ENCODE measurements at places on chromosomes 13 and 19. TPM values are rescaled to one million over a fixed set of nuclear protein-coding genes. Genes with fewer than 3 reads are reported as not detected.

DNA sequence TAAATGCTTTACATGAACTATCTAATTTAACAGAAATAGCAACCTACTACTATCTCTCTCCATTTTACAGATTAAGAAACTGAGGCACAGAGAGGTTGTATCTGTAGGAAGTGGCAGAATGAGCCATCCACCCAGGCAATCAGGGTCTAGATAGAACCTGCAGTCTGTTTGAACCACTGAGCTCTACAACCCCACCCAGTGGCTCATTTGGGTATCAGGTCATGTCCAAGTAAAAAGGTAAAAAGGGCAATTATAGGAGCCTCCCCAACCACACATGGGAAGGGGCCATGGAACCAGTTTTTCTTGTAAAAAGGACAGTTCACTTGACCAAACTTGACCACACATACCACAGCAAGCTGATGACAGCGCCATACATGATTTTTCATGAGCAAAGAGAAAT, 92.9 kb upstream of the SGCG start:
- DNase-seq, result no peak

GRCh38 chr13:95380468-95381211, 79.4 kb upstream of the ABCC4 start:
- DNase-seq, result peak; percentile 66

ZNF577 gene
- 27.7 TPM for total RNA-seq

FAM174C gene
- total RNA-seq, result 24.4 TPM

RNF113B gene
- not detected for total RNA-seq

WDR87 gene
- total RNA-seq, result not detected

FAM216B gene
- 1.1 TPM for total RNA-seq

CYP4F8 gene
- total RNA-seq, result not detected

TUBA3C gene
- total RNA-seq, result not detected

DNA sequence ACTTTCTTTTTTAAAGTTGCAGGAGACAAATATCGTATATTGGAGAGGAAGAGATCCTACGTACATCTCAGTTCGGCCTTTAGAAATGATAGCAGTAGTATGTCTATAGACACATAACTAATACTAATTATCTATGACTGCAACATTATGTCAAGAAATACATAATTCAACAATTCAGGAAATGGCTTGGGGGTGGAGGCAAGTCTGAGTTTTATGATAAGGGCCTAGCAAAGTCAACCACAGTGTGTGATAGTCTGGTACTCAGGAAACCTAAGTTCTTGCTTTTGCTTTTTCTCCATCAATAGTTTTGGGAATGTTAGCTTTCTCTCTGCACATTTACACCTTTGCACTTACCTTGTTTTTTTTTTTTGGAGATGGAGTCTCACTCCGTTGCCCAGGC, 27.5 kb upstream of the OBI1 start:
- no peak for DNase-seq

DNA sequence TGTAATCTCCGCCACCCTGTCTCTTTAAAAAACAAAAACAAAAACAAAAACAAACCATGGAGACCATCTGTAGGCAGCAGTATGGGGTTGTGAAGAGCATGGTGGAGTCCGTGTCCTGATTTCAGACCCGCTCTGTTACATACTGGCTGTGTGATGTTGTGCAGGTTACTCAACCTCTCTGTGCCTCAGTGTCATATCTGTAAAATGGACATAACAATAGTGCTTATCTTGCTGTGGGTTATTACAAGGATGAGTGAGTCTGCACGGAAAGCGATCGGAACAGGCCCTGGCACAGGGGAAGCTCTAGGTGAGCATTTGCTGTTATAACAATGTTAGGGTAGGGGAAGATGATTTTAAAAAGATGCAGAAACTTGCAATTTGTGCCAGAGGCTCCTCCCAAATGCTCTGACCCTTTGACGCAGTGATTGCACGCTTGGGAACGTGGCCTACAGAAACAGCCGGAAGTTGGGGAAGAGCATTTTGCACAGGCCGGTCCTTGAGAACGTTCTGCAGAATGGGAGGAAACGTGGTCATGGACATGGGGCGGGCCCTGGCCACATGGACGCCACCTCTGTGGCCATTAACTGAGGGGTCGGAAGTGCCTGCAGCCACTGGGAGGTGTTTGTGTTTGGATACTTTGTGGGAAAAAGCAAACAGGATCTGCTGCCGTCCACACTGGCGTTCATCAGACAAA, 15.7 kb upstream of the SELENOW start:
- DNase-seq, result no peak

- no peak for DNase-seq
These were observed 4.8 kb downstream of the CEBPA start for GRCh38 chr19:33297401-33298145.

OR7A5 gene
- 0.12 TPM for total RNA-seq

ATXN8OS gene
- total RNA-seq, result not detected

DNA sequence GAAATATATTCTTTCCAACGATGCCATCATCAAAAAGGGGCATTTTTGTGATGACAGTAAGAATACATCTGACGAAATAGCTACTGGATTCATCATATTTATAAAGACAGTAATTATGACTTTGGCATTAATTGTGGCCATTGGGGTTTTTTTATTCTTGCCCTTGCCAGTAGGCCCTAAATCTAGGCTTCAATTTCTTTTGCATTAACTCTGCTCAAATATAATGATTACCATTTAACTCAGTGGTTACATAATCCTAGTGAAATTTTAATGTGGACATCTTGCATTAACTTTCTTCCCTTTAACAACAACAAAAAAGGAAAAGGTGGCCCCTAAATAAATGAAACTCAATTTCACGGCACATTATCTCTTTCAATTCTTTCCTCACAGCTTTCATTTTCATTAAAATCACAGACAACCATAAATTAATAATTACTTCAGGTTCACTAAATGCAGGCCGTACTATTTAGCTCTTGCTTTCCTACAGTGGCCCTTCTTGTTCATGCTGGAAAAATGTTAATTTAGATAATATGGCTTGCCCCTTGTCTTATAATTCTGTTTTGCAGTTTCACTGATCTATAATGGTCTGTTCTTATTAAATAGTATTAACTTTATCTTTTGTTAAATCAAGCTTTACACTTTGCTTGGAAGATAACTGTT, 615.6 kb downstream of the DACH1 start:
- no peak for DNase-seq

STOML3 gene
- total RNA-seq, result 8.6 TPM

TTYH1 gene
- 34.2 TPM for total RNA-seq

- no peak for DNase-seq
These were observed 9.0 kb downstream of the PPP1R14A start for GRCh38 chr19:38247126-38247525.

CGB8 gene
- total RNA-seq, result not detected

GRCh38 chr19:23822735-23823134, 64.0 kb upstream of the ZNF681 start:
- no peak for DNase-seq

THSD8 gene
- total RNA-seq, result 0.71 TPM

SYNE4 gene
- total RNA-seq, result 0.45 TPM

- no peak for DNase-seq
These were observed 36.7 kb upstream of the RANBP3 start for GRCh38 chr19:6014551-6015135.

DNA sequence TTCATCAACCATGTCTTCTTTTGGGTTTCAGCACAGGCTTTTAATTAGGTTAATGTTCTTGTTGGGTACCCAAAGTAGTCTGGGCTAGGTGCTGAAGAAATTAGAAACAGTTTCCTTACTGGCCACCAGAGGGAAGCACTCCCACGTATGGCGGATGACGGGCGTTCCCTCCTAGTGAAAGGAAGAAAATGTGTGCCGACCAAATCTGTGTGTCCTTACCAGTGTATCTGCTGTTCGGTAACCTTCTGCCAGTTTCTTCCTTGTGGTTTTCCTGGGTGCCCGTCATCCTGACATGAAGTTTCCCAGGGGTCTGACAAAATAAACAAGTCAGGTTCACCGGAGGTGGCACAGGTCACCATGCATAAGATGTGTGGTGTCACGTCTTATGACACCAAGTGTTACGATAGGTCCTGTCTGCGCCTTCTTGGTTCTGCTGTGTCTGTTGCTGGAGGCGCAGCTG, 6.0 kb upstream of the WDR88 start:
- peak; percentile 45 for DNase-seq

TPT1 gene
- total RNA-seq, result 5,675 TPM

CSNK1G2 gene
- total RNA-seq, result 65.4 TPM

OR10H1 gene
- not detected for total RNA-seq

DNA sequence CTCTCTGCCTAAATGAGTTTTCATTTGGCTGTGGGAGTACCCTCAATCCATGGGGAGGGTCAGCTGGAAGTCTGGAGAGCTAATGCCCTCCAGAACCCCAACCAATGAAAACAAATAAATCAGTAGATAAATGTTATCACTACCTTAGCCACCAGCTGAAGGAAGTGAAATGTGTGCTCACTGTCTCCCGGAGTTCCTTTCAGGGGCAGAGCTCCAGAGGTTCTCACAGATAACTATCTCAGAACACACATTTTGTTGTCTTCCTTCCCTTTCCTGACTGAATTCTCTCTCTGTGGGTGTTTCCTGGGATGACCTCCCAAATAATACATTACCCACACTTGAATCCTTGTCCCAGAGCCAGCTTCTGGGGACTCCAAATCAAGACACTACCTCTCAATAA, 779.6 kb downstream of the DIAPH3 start:
- DNase-seq, result no peak

DNA sequence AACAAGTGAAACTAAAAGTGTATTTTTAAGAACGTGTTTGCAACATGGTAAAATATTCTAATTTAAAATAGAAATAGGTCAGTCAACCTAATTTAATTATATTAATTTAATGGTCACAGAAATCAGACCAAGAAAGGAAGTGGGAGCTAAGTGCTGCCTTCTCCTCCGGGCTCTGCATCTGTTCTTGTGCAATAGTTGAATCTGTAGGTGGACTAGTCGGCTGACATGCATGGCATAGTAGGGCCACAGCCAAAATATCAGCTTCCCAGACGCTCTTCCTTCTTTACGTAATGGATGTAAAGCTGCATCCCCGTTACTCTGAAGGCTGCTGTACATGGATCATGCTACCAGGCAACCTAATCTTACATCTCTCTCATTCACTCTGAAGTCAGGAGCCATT, 47.3 kb downstream of the COL4A1 start:
- DNase-seq, result no peak

Data from ovary (tissue), 10 donors.